ENCODE measurements at places on chromosomes 1 and 21.
A peak's percentile ranks its signal among the peaks of the same experiment; 100 is the strongest.

DNA sequence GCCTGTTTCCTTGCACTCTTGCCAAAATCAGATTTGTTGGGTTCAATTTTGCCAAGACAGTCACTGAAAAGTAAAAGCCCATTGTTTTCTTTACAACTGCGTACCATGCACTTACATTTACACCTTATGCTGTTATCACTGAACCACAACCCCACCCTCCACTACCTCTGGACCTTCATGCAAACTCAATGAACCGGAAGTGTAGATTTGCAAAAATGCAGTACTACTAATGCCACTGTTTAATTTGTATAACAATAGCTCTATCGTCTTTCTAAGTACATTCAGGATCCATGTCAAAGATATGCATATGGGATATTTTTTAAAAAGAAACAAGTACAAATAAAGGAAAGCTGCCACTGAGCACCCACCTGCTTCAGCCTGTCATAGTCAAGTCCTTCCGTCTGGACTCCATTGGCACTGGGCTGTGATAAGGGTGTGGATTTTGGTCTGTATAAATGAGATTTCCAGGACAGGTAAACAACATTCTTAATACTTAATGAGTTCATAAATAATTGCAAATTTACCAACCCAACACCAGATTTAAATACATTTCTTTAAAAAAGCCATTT lies 72.9 kb upstream of the LBR start:
- DNase-seq, result no peak

DNA sequence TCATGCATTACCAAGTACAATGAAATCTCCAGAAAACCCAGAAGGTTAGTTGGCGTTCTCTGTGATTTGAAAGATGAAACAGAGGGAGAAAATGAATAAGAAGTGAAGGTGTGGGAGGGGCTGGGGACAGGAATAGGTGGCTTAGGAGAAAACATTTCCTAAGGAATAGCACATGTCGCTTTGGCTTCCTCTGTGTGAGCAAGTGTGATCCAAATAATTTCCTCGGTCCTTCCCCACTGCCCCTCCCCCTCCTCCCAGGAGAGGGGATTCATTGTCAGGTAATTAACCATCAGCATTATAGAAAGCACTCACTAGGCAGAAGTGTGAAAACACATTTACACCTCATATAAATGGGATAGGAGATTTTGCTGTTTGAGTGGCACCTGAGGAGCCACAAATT lies 105.5 kb downstream of the NUF2 start:
- DNase-seq, result no peak

- peak; percentile 54 for DNase-seq
Measured at GRCh38 chr1:208239473-208240381, 4.5 kb downstream of the PLXNA2 start.

DNA sequence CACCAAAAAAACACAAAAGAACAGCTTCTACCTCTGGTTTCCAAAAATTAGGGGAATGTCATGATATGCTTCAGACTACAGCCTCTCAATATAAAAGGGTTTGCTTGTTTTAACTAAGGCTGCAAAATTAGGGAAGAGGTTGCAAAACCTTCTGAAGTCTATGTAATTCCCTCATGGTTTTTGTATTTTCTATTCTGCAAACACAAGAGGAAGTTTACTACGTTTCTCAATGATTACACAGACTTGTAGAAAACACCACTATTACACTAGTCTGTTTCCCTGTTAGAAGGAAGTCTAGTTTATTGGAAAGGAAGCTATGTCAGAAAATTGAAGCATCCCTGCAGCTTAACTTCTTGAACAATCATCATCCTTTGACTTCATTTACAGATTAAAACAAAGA lies 229.7 kb upstream of the FMN2 start:
- no peak for DNase-seq

DNA sequence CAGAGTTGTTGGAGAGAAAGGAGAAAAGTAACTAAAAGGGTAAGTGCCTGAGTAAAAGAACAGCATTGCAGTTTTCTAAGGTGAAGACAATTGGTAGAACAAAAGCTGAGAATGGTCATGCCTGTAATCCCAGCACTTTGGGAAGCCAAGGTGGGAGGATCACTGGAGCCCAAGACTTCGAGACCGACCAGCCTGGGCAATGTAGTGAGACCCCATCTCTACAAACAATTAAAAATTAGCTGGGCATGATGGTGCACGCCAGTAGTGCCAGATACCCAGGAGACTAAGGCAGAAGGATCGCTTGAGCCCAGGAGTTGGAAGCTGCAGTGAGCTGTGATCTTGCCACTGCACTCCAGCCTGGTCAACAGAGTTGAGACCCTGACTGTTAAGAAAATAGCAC lies 15.2 kb upstream of the PGD start:
- no peak for DNase-seq

- no peak for DNase-seq
Measured at GRCh38 chr1:172321451-172321850, 99.0 kb upstream of the C1orf105 start.

- DNase-seq, result no peak
Measured at GRCh38 chr1:10292188-10292587, 81.8 kb downstream of the KIF1B start.

- peak; percentile 88 for DNase-seq
Measured at GRCh38 chr21:29130270-29130969, at the start of gene MAP3K7CL. MAP3K7CL (plus strand) TSS chr21:29130644; CDS start chr21:29133345, 2,701 bp downstream.

DNA sequence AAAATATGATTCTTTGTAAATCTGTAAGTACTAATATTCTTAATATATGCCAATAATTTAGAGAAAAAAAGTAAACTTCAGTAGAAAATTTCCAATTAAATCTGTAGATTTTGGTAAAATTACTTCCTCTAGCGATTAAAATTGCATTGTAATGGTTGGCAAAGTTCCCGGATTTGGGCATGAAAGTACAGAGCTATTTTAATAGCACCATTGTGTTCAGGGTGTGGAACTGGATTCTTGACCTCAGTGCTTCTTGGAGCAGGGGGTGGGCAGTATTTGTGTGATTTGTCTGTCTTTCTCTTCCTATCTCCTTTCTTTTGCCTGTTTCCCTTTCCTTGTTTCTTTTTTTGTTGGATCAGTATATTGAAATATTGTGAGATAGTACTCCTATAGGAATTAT lies 72.1 kb downstream of the DNM3 start:
- DNase-seq, result no peak

GRCh38 chr1:24874611-24875234 lies 55.4 kb downstream of the RUNX3 start:
- DNase-seq, result peak; percentile 53

DNA sequence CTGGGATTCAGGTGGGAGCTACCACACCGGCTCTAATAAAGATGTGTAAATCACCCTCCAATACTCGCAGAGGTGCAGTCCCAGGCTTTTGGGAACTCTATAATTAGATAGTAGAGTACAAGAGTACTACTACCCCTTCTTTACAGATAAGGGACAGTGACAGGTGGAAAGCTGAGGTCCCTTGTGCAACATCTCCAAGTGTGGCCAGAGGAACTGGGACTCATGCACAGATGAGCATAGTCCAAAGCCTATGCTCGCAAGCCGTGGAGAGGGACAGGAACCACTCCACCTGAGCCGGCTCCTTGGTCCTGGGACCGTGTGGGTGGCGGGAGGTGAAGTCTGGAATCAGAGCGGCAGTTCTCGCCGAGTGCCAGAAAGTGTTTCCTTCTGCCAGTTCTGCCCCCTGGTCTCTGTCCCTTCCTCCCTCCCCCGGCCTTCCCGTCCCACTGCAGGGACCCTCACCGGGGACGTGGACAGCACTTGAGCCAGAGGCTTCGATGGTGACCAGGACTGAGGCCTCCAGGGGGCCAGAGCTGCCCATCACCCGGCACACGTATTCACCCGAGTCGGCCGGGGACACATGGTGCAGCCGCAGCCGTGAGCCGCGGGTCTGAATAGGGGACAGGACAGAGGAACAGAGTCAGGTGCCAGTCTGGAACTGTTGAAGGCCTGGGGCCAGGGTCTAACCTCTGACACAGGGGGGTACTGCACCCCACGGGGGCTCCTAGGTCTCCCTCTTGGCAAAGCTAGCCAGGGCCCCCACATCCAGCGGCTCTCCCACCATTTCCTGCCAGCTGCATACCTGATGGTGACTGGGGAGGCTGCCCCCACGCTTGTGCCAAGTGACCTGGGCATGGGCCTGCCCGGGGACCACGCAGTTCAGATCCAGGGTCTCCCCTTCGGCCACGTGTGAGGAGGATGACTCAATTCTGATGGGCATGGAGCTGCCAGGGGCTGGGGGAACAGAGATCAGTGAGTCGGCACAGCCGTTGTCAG lies 33.9 kb downstream of the LDLRAD2 start:
- no peak for DNase-seq

GRCh38 chr1:53618500-53619366 lies 120.2 kb downstream of the GLIS1 start:
- DNase-seq, result peak; percentile 32

DNA sequence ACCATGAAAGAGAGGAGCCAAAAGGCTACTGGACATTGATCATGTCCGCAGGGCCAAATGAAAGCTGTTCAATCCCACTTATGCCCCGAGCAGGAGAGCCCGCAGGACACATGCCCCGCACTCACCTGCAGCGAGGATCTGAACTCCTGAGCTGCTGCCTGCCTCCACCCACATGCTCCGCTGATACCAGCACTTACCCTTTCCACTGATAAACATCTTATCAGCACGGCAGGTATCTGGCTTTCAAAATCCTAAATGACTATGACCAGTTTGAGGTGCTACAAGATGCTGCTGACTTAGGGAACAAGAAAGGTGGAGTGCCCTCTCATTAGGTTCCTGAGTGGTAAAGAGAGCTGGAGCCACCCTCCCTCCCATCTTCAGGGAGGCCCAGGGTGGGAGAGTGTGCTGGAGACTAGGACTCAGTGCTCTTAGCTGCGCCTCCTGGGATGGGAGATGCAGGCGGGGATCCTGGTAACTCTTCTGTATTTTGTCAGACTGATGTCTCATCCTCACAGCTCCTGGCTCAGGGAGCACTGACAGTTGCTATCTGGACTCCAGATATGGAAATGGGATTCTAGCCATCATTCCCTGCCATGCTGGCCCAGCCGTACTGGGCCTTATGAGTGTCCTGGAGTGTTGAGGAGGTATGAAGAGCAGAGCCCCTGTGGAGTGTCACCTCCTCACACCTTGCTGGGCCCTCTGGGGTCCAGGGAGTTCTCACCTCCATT lies 86.4 kb upstream of the F3 start:
- peak; percentile 41 for DNase-seq
